ENCODE measurements at places on chromosomes 16 and 17. TPM values are rescaled to one million over a fixed set of nuclear protein-coding genes. Genes with fewer than 3 reads are reported as not detected.

GRCh38 chr16:83100679-83101078 lies 473.9 kb downstream of the CDH13 start:
- H3K36me3 ChIP-seq: no peaks in the 10 kb centered on the region
- H3K4me3 ChIP-seq: no peak overlapping the region
- H3K4me1 ChIP-seq: no peaks in the 10 kb centered on the region
- no peak for DNase-seq
- no peaks in the 10 kb centered on the region for H3K27me3 ChIP-seq
- H3K27ac ChIP-seq: no peak overlapping the region

WNT9B gene
- 5.3 TPM for total RNA-seq

TNP2 gene
- not detected for total RNA-seq

DNA sequence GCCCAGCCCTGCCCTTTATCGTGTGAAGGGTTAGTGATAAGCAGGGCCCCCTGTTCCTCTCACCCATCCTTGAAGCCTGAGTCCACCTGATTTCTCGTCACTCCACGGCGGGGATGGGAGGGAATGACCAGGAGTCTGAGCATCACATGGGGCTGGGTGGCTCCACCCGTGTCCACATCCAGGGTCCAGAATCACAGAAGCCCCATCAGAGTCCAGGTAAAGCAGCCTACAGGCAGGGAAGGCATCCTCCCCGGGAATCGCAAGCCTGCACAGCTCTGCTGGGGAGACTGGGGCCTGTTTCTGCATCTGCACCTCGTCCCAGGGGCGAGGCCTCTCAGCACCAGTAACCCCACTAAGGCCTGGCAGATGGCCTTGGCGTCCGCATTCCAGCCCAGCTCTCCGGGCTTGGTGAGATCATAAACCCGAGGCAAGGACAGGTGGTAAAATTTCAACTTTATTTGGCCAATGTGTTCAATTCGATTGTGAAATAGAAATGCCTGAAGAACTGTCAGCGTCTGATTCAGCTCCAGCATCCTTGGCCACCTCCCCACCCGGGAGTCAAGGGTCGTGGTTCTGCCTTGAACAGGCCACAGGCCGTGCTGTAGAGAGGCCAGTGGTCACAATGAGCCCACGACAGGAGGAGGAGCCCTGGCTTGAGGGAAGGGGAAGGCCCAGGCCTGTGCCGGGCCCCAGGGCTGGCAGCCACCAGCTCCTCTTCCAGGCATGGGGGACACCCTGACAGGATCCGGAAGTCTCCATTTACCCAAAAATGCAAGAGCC lies 8.1 kb upstream of the PPP1R27 start:
- no peak for DNase-seq
- H3K27me3 ChIP-seq: no peaks in the 10 kb centered on the region
- H3K4me3 ChIP-seq: no peak overlapping the region
- no peaks in the 10 kb centered on the region for H3K4me1 ChIP-seq

TMEM106A gene
- 18.1 TPM for total RNA-seq

ORC6 gene
- 0.94 TPM for total RNA-seq

DNA sequence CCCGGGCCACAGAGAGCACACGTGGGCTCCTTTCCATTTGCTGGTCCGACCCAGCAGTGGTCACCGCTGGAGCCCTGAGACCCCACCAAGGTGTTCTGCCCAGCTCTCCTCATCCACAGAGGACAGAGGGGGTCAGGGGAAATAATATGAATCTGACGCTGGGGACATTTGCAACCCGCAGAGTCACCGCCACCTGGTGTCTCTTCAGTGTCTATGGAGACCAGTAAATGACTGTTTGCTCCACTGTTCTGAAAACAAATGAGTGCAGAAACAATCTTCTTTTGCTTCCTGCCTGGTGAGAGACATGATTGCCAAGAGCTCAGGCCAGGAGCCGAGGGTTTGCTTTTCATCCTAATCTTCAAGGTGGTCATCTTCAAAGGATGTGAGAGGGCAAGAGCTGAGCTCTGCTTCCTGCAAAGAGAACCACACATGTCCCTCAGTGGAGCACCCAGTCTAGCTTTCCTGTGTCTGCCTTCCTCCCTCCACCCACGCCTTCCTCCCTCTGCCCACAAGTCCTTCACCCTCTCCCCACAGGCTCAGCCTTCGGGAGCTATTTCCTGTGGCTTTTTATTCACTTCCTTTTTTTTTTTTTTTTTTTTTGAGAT lies 14.7 kb upstream of the KLHDC4 start:
- H3K4me1 ChIP-seq: no peaks in the 10 kb centered on the region
- no peak for DNase-seq
- no peaks in the 10 kb centered on the region for H3K27me3 ChIP-seq
- H3K27ac ChIP-seq: no peak overlapping the region
- H3K4me3 ChIP-seq: no peak overlapping the region

GRCh38 chr16:56309008-56309407 lies 116.3 kb downstream of the AMFR start:
- DNase-seq: no peak
- H3K4me1 ChIP-seq: no peaks in the 10 kb centered on the region
- no peak overlapping the region for H3K4me3 ChIP-seq
- no peaks in the 10 kb centered on the region for H3K27me3 ChIP-seq
- H3K36me3 ChIP-seq: no peaks in the 10 kb centered on the region
- H3K27ac ChIP-seq: no peak overlapping the region

TLK2 gene
- 43.0 TPM for total RNA-seq

GRCh38 chr16:5607169-5607568 lies 509.6 kb upstream of the EEF2KMT start:
- no peak overlapping the region for H3K27ac ChIP-seq
- H3K27me3 ChIP-seq: no peaks in the 10 kb centered on the region
- no peak overlapping the region for H3K4me3 ChIP-seq
- H3K36me3 ChIP-seq: no peaks in the 10 kb centered on the region
- DNase-seq: no peak
- no peaks in the 10 kb centered on the region for H3K4me1 ChIP-seq

GRCh38 chr17:73224663-73225305 lies 31.9 kb downstream of the COG1 start:
- no peaks in the 10 kb centered on the region for H3K27me3 ChIP-seq
- H3K36me3 ChIP-seq: no peaks in the 10 kb centered on the region
- no peak overlapping the region for H3K4me3 ChIP-seq
- peaks cover 11% of the 10 kb centered on the region for H3K4me1 ChIP-seq
- no peak for DNase-seq

FOXF1 gene
- total RNA-seq: 0.57 TPM

DNA sequence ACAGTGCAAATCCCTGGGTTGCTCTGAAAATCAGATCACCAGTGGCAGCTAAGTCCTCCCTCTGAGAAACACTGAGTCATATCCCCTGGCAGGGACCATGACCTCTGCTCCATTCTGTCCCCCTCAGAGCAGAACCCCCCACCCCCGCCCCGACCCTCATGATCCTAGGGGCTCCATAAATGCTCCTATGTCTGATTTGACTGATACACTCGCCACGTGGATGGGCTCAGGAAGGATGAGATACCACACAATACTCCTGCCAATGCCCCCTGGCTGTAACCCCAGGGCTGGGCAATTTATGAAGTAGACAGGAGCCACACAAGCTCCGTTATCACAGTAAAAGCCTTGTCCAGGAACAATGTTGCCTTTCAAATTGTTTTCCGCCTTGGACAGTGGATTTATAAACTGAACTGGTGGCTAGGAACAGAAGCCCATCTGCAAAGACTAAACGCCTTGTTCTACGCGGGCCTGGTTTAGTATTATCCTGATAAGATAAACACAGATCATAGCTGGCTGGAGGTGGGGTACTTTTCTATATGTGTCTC lies 394.8 kb downstream of the SLC39A11 start:
- H3K27me3 ChIP-seq: no peaks in the 10 kb centered on the region
- H3K4me3 ChIP-seq: no peak overlapping the region

DNA sequence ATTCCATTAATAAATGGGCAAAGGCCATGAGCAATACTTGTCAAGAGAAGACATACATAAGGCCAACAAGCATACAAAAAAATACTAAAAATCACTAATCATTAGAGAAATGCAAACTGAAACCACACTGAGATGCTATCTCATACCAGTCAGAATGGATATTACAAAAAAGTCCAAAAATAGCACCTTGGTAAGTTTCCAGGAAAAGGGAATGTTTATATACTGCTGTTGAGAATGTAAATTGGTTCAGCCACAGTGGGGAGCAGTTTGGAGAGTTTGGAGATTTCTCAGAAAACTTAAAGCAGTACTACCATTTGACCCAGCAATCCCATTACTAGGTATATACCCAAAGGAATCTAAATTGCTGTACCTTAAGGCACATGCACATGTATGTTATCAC lies 467.7 kb downstream of the CDH11 start:
- no peaks in the 10 kb centered on the region for H3K36me3 ChIP-seq
- no peaks in the 10 kb centered on the region for H3K27me3 ChIP-seq

DNA sequence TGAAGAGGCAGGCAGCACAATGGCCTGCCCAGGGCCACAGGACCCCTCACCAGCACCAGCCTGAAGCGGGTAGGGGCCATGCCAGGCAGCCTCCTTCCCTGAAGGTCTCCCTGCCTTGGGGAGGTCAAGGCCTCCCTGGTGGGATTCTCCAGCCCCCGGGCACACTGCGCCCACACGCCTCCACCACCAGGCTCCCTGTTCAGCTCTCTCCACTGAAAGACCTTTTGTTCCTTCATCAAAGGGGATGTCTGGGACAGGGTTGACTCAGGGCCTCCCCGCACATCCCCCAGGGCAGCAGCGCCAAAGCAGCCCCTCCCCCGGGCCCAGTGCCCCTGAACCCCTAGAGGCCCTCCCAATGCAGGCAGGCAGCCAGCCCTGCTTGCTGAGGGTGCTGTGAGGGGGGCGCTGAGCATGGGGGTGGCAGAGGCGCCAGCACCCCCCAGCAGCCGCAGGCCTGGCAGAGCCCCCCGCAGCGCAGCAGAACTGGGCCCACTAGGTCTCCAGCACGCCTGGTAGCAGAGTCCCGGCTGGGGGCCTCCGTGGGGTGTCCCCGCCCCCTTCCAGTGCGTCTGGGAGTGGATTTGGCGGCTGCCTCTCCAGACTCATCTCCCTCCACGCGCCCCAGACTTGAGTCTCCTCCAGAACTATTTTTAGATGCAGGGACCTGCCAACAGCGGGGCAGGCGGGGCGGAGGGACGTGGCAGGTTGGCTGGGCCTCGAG lies 13.1 kb downstream of the BCAR1 start:
- H3K27me3 ChIP-seq: no peaks in the 10 kb centered on the region
- peaks cover 52% of the 10 kb centered on the region for H3K36me3 ChIP-seq
- H3K4me1 ChIP-seq: peaks cover 13% of the 10 kb centered on the region
- DNase-seq: peak; percentile 61
- H3K27ac ChIP-seq: peak overlapping the region; percentile 71
- no peak overlapping the region for H3K4me3 ChIP-seq

GRCh38 chr16:71846431-71846830 lies 655 bp downstream of the ATXN1L start:
- no peaks in the 10 kb centered on the region for H3K4me1 ChIP-seq
- peak overlapping the region; percentile 99 for H3K4me3 ChIP-seq
- H3K36me3 ChIP-seq: peaks cover 30% of the 10 kb centered on the region
- no peaks in the 10 kb centered on the region for H3K27me3 ChIP-seq
- DNase-seq: no peak

DNA sequence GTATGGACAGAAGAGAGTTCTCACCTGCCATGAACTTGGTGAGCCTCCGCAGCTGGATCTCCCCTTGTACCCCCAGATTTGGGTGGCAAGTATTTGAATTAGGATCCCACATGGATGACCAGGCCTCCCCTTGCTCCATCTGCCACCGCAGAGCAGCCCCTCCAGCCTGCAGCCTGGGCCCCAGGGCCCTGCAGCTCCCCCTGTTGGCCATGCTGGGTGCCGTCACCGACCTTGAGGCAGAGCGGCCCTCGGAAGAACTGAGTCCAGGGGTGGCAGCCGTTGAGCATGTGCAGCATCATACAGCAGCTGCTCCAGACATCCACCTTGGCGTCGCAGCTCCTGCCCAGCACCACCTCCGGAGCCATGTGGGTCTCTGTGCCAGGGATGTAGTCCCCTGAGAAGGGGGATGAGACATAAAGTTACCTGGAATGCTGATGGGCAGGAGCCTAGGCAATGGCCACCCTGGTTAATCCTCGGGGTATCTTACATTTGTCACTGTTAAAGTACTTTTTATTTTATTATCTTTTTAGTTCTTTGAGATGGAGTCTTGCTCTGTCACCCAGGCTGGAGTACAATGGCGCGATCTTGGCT lies 9.0 kb upstream of the SPATA32 start:
- peaks cover 60% of the 10 kb centered on the region for H3K36me3 ChIP-seq
- H3K27me3 ChIP-seq: no peaks in the 10 kb centered on the region
- no peak overlapping the region for H3K27ac ChIP-seq
- H3K4me1 ChIP-seq: no peaks in the 10 kb centered on the region

CSH2 gene
- total RNA-seq: not detected

RPL26 gene
- total RNA-seq: 1,267 TPM

DNA sequence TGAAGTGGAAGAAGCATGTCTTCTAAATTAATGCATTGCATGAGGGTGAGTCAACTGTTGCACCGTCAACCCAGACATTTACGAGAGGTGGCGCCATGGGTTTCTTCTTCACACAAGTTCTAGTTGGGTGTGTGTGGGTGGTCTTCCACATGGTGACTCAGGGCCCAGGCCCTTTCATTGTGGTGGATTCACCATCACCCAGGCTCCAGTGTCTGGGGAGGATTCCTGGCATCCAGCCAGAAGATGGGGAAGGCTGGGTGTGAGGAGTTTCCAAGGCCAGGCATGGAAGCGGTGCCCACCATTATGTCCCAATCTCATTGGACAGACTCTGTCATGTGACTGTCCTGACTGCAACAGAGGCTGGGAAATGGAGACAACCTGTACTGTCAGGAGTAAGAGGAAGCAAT lies 21.4 kb upstream of the JPH3 start:
- no peaks in the 10 kb centered on the region for H3K27me3 ChIP-seq
- no peak for DNase-seq
- no peak overlapping the region for H3K27ac ChIP-seq
- H3K4me3 ChIP-seq: no peak overlapping the region
- H3K4me1 ChIP-seq: no peaks in the 10 kb centered on the region
- H3K36me3 ChIP-seq: no peaks in the 10 kb centered on the region

SLC13A5 gene
- not detected for total RNA-seq

DNA sequence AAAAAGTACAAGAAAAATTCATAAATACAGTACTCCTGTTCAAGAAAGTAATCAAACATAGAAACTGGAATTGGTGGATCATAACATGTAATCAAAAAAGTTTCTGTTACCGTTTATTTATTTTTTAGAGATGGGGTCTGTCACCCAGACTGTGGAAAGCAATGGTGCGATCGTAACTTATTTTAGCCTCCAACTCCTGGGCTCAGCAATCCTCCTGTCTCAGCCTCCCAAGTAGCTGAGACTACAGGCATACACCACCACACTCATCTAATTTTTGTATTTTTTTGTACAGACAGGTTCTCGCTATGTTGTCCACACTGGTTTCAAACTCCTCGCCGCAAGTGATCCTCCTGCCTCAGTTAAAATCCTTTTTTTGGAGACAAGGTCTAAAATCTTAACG lies 22.5 kb downstream of the ARHGAP17 start:
- no peaks in the 10 kb centered on the region for H3K27me3 ChIP-seq
- no peak overlapping the region for H3K4me3 ChIP-seq
- no peak for DNase-seq

CCDC78 gene
- total RNA-seq: 2.6 TPM

GRCh38 chr16:23433261-23433920 lies 19.6 kb downstream of the COG7 start:
- H3K27ac ChIP-seq: no peak overlapping the region
- H3K4me3 ChIP-seq: no peak overlapping the region
- no peak for DNase-seq
- no peaks in the 10 kb centered on the region for H3K4me1 ChIP-seq
- H3K27me3 ChIP-seq: no peaks in the 10 kb centered on the region

Measured in kidney (tissue), 22 donors.